Kidney glomerular epithelial cell (primary cell): ENCODE measurements at places on chromosomes 16 and 17.

DNA sequence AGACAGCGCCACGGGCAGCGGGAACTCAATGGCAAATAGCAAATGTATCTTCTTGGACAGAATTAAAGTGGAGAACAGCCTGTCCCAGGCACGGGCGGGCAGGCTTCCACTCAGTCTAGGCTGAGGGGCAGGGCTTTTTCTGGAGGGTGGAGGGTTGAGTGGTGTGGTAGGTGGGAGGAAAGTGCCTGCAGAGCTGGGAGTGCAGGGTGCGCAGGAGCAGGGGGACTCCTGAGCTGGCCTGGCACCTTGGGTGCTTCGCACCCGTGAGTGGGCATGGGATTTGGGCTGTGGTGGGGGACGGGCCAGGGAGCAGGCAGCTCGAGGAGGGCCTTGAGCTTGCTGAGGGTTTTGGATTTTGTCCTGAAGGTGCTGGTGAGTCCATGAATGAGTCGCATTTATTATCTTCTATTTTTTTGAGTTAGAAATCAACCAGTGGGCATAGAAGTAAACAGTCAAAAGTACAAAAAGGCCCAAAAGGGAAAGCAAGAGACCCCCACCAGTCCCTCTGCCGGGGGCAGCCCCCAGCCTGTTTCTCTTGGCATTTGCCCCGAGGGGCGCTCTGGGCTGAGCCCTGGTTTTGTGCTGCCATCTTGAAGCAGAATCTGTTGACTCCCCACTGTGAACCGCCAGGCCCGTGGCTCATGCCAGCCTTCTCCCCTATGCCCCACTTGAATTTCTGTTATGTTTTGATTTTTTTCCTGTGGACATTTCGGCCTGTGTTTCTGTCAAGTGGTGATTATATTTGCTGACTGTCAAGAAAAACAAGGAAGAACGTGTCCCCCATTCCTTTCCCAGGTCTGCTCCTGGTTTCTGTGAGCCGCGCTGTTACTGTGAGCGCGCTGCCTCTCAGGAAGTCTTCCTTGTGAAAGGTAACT lies 8.2 kb downstream of the ADORA2B start:
- DNase-seq = no peak

DNA sequence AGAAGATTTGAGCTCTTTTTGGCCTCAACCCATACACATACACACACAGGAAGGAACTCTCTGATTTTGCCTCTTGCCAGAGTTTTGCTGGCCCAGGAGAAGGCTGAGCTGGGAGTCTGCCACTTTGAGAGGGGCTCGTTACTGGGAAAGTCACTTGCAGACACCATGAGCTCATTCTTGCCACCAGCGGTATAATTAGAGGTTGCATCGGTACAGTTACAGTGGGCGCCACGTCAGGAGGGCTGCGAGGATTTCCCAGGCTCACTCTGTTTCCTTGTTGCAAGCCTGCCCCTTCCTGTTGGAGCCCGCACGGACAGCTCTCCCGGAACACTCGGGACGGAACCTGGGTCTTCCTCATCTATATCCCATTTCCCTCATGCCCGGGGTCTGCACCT lies 3.1 kb upstream of the SDK2 start:
- no peak for DNase-seq

GRCh38 chr17:63840591-63841349 lies 1.7 kb downstream of the SMARCD2 start:
- DNase-seq = no peak

GRCh38 chr16:66988197-66988788 lies at the start of gene CES4A:
Gene CES4A, plus strand, starts transcription at chr16:66988589. Its CDS starts 184 bp downstream, at chr16:66988773.
- DNase-seq = peak; percentile 85

- no peak for DNase-seq
Observed at GRCh38 chr17:4463818-4464476, 30.2 kb downstream of the SPNS3 start.

DNA sequence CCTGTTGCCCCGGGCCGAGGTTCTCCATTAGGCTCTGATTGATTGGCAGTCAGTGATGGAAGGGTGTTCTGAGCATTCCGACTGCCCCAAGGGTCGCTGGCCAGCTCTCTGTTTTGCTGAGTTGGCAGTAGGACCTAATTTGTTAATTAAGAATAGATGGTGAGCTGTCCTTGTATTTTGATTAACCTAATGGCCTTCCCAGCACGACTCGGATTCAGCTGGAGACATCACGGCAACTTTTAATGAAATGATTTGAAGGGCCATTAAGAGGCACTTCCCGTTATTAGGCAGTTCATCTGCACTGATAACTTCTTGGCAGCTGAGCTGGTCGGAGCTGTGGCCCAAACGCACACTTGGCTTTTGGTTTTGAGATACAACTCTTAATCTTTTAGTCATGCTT lies 74.2 kb downstream of the HAPSTR1 start:
- no peak for DNase-seq

DNA sequence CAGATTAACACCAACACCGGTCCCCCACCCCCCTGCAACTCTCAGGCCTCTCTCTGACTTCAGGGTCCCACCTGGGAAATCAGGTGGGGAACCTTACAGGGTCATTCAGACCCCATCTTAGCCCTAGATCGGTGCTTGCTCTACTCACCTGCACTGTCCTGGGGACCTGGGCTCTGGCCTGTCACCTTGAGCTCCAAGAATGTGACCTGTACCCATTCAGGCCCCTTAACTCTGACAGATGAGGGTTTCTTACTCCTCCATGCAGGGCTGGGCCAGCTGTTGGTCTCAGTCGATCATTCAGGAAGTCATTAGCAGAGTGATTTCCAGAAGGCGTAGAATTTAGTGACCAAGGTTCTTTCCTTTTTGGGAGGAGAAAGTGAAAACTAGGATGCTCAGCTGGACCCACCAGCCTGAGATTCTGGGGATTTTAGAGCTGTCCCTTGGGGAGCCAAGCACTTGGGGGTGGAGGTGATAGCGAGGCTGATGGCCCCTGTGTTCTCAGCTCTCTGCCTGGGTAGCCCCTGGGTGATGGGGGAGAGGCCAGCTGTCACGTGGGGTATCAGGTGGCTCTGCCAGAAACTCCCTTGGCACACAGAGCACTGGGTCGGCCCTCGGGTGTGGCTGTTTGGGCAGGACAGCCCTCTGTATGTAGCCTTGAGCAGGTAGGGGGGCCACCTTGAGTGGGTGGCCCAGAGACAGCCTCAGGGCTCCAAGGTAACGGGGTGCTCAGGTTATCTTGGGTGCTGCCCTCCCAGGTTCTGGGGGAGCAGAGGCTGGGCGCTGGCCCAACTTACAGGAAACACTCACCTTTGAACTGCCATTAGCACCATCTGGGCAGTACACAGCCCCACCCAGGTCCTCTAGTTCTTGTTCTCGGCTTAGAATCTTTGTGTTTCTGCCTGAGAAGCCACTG lies 724 bp downstream of the MVP start:
- DNase-seq = no peak

DNA sequence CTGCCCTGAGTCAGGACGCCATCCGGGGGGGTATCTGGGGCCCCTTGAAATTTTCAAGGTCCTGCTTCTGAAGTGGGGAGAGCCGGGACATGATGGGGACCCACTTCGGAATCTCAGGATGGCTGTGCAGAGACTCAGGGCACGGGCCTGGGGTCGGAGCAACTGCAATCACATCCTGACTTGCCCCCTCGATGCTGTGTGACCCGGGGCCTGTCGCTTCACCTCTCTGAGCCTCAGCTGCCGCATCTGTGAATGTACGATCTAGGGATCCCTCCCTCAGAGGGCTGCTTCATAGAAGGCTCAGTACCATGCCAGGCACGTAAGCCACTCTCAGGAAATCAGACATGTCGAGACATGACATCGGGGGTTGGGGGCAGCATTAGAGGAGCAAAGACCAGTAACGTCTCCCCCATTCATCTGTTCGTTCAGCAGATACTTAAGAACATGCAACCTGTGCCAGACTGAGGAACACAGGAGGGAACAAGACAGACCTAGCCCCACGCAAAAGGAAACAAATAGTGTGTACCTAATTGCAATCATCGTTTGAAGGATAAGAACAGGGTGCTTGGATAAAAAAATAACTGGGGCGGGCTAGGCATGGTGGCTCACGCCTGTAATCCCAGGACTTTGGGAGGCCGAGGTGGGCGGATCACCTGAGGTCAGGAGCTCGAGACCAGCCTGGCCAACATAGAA lies 229.6 kb downstream of the PARN start:
- no peak for DNase-seq

DNA sequence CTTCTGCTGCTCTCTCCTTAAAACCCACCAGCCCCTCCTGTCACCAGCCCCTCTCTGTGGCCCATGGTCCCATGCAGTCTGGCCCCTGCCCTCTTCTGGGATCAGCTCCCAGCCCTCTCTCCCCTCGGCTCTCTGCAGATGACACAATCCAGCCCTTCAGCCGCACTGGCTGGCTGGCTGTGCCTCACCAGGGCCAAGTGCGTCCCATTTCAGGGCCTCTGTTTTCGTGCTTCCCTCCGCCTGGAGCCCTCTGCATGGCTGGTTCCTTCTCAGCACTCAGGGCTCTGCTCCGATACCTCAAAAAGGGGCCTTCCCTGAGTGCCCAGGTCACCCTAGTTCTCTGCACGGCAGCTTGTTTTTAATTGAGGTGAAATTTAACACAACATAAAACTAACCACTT lies 124.3 kb downstream of the SOCS1 start:
- no peak for DNase-seq

DNA sequence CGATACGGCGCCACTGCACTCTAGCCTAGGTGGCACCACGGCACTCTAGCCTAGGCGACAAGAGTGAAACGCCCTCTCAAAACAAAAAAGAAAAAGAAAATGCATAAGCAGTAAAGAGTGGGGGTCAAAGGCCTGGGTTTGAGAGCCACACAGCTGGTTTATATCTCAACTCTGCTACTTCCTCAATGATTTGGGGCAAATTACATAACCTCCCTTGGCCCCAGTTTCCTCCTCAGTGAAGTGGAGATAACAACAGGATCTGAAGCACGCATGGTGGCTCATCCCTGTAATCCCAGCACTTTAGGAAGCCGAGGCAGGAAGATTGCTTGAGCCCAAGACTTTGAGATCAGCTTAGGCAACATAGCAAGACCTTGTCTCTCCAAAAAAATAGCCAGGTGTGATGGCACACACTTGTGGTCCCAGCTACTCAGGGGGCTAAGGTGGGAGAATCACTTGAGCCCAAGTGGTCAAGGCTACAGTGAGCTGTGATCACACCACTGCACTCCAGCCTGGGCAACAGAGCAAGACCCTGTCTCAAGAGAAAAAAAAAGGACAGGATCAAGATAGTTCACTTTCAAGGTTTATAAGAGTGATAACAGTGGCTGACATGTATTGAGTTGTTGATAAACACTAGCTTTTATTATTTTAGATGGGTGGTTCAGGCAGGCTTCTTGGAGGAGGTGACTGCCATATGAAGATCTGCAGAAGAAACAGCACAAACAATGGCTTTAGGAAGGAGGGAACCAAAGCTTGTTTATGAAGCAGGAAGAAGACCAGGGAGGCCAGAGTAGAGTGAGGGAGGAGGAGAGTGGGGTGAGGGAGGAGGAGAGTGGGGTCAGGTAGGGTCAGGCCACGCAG lies 8.5 kb upstream of the COG1 start:
- no peak for DNase-seq

- no peak for DNase-seq
Observed at GRCh38 chr16:85479972-85480726, 133.0 kb upstream of the GSE1 start.

GRCh38 chr16:51607201-51607651 lies 456.2 kb upstream of the SALL1 start:
- no peak for DNase-seq

- no peak for DNase-seq
Observed at GRCh38 chr16:89709166-89709565, 7.7 kb upstream of the SPATA2L start.

DNA sequence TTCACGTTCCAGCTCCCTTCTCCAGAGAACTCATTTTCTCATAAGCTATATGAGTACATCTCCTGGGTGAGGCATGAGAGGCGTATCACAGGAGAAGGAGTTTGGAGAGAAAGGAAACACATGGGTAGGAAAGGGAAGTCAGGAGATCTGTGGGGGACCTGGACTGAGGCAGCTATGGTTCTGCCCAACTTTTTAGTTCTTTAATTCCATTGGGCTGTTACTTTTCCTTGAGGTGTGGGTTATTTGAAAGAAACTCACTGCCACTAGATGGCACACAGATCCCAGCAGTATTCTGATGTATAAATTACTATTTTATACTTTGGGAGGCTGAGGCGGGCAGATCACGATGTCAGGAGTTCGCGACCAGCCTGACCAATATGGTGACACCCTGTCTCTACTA lies 63.6 kb downstream of the NUP93 start:
- peak; percentile 40 for DNase-seq

- no peak for DNase-seq
Observed at GRCh38 chr17:48150597-48151001, 43.0 kb downstream of the SNX11 start.

- peak; percentile 20 for DNase-seq
Observed at GRCh38 chr16:79605999-79606398, 5.5 kb upstream of the MAF start.

GRCh38 chr17:34398990-34399389 lies 36.0 kb upstream of the CCL1 start:
- DNase-seq = no peak

DNA sequence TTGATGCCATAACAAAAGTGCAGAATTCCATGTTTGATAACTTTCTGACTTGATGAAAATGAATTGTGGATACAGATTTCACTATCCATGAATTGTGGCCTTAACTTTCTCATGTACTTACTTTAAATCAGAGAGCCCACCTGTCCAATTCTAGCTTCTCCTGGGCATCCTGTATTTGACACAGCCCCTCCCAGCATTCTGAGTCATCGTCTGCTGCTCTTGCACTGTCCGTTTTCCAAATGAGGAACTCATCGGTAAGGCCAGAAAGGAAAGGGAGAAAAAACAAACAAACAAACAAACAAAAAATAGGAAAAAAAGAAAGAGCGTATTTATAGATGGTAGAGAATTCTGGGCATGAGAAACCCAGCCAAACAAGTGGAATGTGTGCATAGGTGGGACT lies 361.6 kb downstream of the WWOX start:
- DNase-seq = no peak

GRCh38 chr17:32461853-32462617 lies 17.7 kb downstream of the PSMD11 start:
- peak; percentile 10 for DNase-seq

GRCh38 chr16:26391833-26392232 lies 674.9 kb upstream of the C16orf82 start:
- no peak for DNase-seq

DNA sequence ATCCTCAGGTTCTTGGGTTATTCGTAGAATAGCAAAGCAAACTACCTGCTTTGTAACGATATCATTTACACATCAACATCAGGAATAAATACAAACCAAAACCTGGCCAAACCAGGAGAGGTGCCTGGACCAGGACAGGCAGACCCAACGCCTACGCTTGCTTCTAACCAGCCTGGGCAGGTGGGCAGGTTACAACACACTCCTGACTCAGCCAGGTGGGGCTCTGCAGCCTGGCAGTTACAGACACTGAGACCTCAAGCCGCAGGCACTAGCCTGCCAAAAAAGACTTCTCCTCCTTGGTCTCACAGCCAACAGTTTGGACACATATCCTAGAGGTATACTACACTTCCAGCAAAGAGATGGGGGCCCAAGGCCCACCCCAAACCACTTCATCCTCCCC lies 14.0 kb downstream of the ANKRD11 start:
- no peak for DNase-seq
